Stimulated activated CD4-positive, alpha-beta T cell treated with anti-CD3 and anti-CD28 coated beads, Interleukin-2, amount 100 ng/mL, for 48 hours (primary cell): ENCODE measurements at places on chromosomes 11 and 22.
A peak's percentile ranks its signal among the peaks of the same experiment; 100 is the strongest.

DNA sequence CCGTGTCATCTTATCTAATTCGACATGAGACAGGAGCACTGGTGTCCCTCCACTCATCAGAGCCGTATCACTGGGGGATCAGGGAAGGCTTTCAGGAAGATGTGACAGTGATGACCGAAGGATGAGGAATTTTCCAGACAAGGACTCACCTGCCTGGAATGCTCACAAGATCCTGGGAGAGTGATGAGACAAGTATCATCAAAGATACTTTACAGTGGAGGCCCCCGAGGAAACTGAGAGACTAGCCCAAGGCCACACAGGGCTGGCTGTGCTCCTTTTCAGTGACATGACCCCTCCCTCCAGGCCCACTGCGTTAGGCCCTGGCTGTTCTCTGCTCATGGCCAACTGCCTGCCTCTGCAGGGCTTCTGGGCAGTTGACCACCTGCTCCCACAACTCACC lies 13.0 kb downstream of the CLPB start:
- DNase-seq, result no peak

- DNase-seq, result no peak
These were observed 244.6 kb upstream of the ANO3 start for GRCh38 chr11:26087120-26087935.

DNA sequence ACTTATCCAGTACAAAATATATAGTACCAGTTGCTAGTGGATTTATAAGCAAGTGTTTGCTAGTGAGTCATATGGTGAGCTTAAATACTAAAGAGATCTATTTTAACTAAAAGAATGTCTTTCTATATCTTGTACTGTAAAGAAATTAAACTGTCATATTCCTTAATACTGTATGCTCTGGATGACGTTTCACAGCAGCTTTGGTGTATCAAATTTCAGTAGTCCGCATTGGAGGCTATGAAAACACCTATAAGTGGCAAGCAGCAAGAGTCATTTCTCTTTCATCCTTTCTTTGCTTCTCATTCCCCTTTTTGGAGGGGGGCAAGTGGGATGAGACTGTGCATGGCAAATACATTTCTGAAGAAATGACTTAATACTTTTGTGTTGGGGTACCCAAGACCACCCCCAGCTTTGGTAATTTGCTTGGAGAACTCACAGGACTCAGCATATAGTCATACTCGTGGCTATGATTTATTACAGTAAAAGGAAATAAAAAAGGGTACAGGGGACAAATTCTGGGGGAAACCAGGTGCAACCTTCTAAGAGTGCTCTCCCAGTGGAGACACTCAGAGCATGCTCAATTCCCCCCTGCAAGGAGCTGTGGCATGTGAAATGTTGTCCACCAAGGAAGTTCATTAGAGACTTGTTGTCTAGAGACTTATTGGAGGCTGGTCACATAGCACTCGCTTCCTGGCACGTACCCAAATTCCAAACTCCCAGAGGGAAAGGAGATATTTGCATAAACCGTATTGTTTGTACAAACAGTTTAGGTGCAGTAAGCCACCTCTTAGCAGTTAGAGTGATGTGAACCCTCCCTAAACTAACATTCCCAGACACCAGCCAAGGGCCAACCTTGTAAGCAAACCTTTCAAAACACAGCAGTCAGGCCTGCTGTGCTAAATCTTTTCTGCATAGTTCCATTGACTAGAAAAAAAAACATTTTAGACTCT lies 210.8 kb downstream of the PGR start:
- no peak for DNase-seq

GRCh38 chr11:84164728-84165127 lies 878.6 kb upstream of the CCDC90B start:
- no peak for DNase-seq

DNA sequence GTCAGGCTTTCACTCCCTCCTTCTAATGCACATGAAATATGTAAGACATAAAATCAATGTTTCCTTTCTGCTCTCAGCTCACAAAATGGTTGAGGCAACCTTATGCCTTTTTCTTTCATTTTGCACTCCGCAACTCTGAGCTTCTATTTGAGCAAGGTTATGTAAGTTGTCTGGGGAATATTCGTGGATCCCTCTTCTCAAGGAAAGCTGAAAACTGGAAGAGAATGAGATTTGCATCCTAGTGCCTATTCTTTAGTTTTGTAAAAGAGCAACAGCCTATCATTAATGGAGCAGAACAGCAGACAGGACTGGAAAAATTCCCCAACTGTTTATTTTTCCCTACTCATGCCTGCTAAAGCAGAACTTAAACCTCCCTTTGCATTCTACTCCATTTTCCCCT lies 141.7 kb downstream of the FAM76B start:
- DNase-seq, result no peak

GRCh38 chr11:32259641-32260081 lies 168.8 kb downstream of the RCN1 start:
- DNase-seq, result no peak

GRCh38 chr22:17774206-17774925 lies at the start of gene BID:
Gene BID (minus strand): TSS chr22:17774469. CDS start chr22:17750116, 24,353 bp downstream.
- no peak for DNase-seq

- DNase-seq, result no peak
These were observed 22.4 kb upstream of the TXNRD2 start for GRCh38 chr22:19963863-19964642.

DNA sequence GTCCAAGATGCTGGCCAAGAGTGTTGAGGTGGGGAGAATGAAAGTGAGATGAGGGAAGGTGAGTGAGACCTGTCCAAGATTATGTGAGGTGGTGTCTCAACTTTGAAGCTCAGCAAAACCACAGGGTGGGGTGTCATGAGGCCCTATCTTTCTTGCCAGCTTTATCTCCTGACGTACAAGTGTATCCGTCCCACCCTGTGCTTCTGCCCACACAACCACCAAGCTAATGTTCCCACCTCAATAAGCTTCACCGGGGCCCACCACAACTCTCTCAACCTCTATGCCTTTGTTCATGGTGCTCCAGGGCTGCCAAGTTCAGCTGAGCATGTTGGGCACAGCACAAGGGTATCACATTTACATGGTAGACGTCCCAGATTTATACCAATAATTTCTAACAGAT lies 7.1 kb upstream of the TPST2 start:
- DNase-seq, result no peak

DNA sequence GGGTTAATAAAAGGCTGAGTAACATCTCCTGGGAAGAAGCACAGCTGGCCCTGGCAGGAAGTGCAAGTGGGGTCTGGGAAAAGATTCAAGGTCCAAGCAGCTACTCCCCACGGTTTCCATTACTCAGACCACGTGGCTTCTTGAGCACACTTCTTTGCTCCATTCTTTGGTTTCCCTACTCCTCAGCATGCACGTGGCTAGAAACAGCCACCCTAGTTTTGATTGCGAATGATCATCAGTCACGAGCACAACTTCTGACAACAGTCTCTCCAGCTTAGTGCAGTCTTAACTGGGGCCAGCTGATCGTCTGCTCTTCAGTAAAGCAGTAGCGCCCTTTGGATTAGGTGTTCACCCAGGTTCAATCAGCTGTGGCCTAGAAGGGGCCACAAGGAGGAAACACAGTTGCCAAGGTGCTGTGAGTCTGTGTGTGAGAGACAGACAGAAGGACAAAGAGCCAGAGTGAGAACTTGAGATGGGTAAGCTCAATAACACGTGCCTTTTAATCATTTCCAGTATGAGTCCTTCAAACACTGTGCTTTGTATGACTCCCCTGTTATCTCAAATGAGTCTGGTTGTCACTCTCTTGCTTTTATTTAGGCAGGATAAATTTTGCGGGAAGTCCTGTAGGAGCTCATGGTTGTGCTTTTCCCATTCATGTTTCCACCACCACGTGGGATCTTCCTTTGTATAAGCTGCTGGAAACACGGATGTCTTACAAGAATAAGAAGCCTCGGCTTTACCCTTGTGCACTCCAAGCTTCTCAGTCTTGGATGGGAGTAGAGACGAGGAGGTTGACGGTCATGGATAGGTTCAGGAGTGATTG lies 901 bp upstream of the PARVA start:
- DNase-seq, result no peak

DNA sequence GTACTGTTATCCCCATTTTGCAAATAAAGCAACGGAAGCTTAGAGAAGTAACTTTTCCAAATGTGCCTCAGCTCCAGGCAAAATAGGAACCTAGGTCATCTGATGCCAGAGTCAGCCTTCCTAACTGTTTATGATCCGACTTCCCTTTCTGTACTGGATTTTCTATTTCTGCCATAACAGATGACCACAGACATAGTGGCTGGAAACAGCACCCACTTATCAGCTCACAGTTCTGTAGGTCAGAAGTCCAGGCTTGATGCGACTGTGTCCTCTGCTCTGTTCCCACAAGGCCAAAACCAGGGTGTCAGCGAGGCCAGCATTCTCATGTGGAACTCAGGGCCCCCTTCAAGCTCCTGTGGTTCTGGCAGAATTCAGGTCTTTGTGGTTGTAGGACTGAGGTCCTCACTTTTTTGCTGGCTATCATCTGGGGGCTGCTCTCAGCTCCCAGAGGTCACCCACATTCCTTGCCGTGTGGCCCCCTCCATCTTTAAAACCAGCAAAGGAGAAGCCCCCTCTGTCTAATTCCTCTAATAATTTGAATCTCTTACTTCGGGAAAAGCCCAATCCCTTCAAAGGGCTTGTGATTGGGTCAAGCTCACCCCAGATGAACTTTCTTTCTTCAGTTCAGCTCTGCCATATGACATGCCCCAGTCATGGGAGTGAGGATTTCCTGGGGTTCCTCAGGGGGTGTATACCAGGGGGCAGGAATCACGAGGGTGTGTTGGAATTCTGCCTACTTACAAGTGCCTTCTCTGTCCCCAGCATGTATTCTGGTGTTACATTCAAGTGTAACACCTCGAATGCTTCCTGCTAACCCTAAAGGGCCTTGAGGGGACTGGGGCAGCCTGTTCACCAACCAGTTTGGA lies 15.3 kb downstream of the KCNJ5 start:
- DNase-seq, result no peak

DNA sequence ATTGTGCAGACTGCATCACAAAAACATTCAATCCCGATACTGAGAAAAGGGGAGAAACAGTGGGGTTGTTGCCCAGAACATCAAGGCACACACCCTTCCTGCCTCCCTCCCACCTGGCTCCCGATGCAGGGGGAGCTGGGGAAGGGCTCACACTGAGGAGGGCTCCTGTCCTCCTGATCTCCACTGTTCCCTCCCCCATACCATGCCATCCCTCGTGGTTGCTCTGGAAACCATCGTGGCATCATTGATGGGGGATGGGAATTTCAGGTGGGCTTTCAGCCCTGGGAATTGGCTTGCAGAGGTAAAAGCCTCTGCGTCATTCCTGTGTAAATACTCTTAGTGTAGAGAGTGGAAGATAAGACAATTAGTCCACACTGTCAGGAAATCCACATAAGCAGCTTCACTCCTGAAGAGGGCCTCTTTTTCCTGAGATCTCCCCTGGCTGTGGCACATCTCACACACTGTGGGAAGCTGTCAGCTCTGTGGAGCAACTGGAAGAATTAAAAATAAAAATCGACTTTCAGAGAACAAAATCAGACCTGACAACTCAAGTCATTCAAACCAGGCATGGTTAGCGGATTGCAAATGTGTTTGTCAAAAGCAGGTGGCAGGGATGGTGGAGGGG lies 176.0 kb downstream of the CHST1 start:
- no peak for DNase-seq

- DNase-seq, result no peak
These were observed 31.6 kb downstream of the NTM start for GRCh38 chr11:131402040-131402439.

DNA sequence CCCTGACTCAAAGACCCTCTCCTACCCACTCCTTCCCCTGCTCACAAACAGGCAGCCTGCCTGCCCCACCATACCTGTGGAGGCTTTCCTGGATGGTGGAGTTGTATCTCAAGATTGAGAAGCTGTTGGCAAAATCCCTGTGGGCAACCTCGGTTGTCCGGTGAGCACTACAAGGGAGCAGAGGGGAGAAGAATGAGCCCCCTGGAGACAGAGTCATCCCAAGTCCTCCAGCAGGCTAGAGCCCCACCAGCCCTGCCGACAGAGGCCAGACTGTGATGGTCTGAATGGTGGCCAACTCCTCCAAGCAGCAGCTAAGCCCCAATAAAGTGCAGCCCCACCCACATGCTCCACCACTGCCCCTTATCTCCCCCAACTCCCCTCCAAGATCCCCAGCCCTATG lies 17.5 kb downstream of the TMPRSS13 start:
- no peak for DNase-seq

DNA sequence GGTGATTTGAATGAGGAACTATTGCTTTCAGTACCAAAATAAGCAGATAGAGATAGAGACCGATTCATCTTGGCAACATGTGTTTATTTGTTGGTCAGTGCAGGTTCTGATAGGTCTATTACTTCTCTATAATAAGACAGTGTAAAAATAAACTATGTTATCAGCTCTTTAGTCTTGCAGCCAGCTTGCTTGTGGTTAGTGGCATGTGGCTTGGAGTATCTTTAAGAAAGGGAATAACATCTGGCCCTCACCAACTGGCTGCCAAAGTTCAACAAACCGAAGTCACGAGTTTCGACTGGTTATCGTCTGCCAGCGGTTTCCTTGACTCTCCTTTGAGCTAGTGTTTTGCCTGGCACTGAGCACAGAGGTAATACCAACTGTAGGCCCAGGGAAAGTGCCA lies 71.8 kb downstream of the CTTN start:
- DNase-seq, result no peak

- DNase-seq, result no peak
These were observed 163.3 kb upstream of the CCDC90B start for GRCh38 chr11:83449338-83449913.

DNA sequence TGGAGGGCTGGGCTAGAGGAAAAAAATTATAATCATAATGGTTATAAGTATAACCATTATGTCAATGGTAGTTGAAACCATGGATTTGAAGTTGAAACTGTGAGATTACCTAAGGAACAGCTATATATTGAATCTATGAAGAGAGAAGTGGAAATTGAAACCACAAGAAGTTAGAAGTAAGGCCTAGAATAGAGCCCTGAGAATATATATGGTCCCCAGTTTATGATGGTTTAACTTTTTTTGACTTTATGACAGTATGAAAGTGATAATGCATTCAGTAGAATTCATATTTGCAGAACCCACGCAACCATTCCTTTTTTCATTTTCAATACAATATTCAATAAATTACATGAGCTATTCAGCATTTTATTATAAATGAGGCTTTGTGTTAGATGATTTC lies 15.0 kb downstream of the AASDHPPT start:
- DNase-seq, result no peak

- DNase-seq, result peak; percentile 17
These were observed 164.4 kb upstream of the ZBED5 start for GRCh38 chr11:11022125-11022730.

- DNase-seq, result no peak
These were observed 344.7 kb downstream of the MN1 start for GRCh38 chr22:27456696-27457503.

DNA sequence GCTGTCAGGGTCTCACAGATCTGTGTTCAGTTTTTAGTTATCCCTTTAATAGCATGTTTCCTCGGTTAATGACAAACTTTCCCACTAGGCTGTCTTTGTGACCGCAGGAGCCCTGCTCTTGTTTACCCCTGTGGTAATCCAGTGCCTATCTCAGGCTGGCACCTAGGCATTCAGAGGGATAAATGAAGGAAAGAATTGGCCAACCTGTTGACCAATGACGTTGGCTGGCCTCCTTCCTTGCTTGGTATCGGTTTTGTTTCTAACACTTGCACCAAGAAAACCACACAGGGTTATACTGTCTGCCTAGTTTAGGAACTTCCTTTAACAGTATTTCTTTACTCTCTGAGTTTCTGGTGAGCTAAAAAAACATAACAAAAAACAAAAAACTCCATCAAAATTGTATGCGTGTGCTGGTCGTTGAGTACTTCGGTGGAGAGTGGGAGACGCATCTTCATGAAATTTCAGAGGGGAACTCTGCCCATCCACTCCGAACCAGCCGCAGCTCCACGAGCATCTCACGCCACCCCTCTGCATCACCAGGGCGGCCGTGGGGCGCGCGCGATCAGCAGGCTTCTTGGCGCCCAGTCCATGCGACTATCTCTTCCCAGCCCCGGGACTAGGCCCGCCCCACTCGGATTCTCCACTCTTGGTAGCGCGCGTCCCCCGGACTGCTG lies 563 bp upstream of the ENDOD1 start:
- DNase-seq, result no peak
